ENCODE measurements at places on chromosomes 2 and 18.
A peak's percentile ranks its signal among the peaks of the same experiment; 100 is the strongest.

DNA sequence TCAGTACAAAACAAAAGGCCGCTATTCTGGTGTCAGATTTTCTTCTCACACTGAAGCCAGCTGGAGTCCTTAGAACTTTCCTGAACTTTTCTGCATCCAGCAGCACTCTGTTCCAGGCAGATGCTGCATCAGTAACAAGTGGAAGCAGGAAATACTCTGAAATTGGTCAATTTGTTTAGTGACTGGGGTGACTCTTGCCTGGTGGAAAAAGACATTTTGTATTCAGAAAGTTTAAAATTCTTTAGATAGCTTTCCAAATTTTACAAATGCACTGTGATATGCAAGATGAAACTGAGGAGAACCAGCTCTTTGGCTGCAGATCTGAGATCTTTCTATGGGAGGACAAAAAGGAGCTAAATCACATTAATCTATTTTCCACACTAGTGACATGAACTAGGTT lies 385.7 kb downstream of the NRXN1 start:
- DNase-seq = no peak

GRCh38 chr2:23219666-23220065 lies 165.3 kb upstream of the KLHL29 start:
- no peak for DNase-seq

DNA sequence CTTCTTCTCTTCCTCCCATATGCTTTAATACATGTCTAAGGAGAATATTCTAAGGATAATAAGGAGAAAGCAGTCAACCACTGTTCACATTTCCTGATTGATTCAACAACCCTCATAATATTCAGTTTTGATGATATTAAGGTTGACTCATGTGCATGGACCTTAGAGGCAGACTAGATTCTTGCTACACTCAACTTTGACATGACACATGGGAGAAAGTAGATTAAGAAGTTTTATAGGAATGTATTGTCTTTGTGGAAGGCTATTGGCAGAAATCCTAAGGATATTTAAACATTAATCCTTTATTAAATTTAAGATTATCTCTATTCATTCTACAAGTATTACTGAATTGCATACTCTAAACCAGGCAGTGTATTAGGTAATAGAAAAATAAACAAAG lies 309.1 kb upstream of the CYRIA start:
- no peak for DNase-seq

DNA sequence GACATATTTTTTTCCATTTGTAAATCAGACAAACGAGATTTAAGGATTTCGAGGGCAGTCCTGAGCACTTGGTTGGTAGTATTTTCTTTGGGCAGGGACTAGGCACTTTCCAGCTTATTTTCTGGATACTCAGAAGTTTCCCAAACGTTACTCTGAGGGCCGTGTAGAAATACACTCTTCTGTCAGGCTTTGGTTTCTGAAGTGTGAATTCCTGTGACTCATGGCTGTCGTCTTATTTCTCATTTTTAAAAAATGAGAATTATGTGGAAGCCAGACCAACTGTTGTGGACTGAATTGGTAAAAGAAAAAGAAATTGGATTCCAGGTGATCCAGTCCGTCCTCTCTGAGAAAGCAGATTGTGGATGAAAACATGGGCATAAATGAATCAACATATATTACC lies 658.6 kb upstream of the FANCL start:
- no peak for DNase-seq

DNA sequence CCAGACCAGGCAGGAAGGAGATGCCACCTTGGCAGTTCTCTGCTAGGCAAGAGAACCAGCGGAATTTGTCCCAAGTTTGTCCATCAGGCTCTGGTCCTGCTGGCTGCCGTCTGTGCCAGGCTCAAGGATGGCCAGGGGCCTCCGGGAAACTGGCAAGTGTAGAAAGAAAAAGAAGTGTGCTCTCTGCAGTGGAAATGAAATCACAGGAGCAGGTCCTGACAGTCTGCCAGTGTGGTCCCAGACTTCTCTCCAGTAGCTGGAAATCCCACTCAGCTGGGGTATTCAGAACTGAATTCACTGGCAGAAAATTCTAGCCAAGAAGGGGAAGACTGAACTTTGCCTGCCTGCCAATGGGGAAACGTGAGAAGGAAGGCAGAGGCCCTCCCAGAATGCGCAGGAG lies 91.0 kb downstream of the STPG4 start:
- DNase-seq = no peak

- peak; percentile 78 for DNase-seq
Measured at GRCh38 chr18:13471971-13472628, 253.5 kb downstream of the LDLRAD4 start.

DNA sequence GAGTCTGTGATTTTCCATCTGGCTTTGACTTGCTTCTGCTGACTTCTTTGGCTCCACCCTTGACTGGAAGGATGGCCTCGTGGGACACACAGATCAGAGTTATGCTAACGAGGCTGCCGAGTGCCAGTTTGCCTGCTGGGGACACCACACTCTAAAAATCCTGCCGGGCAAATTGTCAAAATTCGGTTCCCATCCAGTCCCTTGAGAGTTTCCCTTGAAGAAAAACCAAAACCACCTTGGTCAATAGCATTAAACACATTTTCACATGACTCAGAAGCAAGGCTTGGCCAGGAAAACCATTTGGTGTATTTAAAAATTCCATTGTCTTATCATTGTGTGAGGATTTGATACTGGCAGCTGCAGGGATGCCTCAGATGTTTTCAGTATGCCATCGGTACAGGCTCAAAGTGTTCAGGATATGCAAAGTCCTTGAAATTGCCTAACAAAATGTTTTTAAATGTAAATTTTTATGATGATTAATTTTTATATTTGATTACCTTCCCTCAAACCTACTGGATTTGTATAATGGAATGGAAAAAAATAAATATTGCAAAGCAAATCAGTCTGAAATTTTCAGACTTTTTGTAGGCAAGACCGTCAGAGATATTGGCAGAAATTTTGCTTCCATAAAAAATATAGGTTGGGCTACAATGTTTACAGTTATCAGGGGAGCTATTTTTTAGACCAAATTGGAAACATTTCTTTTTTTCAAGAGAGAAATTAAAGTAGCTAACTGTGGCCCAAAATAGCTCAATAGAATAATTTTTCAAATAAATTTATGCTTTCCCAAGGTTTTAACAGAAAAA lies 41.6 kb downstream of the KCNE4 start:
- DNase-seq = no peak

- no peak for DNase-seq
Measured at GRCh38 chr18:24055878-24056277, 41.3 kb downstream of the TTC39C start.

DNA sequence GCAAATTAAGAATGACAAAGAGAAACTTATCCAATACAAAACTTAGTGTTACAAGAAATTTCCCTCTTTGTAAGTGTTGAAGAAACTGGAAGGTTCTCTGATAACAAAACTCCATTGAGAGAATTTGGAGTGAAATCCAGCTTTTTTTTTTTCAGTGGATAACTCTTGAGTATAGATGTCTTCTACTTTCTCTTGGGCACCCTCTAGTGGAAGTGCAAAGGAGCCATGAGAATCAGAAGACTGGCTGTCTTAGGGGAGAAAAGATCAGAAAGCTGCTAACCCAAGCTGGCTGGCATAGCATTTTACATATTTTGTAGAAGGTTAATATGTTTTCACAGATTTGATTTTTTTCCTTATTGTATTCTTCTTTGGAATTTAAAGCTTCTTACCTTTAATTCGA lies 138.8 kb upstream of the SATB2 start:
- peak; percentile 66 for DNase-seq

DNA sequence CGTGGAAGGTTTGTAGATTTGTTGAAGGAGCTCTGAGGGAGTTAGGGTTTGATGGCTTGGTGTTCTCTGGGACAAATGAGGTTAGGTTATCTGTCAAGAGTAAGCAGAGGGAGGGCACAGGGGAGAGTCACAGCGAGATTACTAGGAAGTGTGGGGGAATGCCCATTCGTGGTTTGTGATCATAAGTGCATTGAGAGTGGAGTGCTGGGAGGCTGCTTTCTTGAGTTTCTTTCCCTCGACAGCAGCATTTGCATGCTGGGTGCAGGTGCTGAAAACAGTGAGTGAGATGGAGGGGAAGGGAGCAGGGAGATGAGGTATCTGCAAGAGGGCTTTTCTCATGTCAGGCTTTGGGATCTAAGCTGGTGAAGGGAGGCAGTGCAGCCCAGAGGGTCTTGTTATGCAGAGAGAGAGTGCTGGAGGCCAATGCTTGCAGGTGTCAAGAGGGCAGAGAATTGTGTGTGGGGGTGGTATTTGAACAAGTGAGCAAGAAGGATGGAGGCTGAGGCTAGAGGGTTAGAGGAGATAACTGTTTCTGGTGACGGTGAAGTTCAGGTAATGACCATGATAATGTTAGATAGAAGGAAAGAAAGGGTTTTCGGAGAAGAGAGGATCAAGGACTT lies 8.8 kb downstream of the RALB start:
- DNase-seq = no peak

DNA sequence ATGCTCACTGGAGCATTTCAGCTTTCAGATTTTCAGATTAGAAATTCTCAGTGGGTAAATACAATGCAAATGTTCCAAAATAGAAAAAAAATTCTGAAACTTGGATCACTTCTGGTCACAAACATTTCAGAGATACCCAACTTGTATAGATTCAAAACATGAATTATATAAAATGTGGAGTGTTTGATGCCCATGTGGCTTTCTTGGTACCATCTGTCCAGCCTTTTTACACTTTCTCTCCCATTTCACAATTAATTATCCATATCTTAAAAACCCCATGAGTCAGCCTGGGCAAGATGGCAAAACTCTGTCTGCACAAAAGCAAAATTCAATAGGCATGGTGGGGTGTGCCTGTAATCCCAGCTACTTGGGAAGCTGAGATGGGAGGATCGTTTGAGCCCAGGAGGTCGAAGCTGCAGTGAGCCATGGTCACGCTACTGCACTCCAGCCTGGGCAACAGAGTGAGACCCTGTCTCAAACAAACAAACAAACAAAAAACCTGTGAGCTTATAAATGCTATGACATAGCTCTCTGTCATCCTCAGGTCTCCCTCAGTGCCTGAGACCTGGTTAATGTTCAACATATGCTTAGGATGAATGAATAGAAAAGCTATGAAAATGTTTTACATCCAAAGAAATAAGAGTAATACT lies 146.3 kb upstream of the TTC39C start:
- DNase-seq = no peak

DNA sequence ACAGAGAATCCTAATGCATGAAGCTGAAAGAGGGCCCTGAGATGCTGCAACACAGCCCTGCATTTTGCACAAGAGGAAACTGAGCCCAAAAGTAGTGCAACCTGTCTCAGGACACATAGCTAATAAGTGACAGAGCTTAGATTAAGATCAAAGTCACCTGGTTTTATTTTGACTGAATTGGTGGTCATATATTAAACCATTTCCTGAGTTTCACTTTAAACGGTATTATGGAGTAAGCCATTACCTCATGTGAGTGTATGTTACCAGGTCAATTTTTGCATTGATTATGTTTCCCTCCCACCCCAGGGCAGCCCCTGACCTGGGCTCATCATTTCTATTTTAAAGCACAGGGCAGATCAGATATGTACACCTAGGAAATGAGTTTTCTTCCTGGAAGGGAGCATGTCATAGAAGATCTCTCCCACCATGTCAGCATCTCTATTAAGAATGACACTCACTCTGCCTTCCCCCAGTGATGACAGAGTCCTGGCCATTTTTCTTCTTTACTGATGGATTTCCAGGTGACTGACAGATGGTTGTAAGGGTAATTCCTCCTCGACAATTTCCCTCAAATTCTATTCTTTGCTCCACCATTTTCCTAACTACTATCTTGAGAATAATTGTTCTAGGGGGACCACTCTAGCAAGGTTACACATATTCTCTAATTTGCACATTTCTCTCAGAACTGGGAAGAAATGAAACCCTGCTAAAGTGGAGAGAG lies 441.3 kb upstream of the SLC14A2 start:
- DNase-seq = no peak

- DNase-seq = peak; percentile 8
Measured at GRCh38 chr18:62715759-62716615, 646 bp downstream of the PHLPP1 start.

- DNase-seq = peak; percentile 66
Measured at GRCh38 chr2:44805401-44806235, 135.9 kb upstream of the SIX3 start.

- DNase-seq = no peak
Measured at GRCh38 chr2:112750560-112750843, 13.9 kb downstream of the CKAP2L start.

DNA sequence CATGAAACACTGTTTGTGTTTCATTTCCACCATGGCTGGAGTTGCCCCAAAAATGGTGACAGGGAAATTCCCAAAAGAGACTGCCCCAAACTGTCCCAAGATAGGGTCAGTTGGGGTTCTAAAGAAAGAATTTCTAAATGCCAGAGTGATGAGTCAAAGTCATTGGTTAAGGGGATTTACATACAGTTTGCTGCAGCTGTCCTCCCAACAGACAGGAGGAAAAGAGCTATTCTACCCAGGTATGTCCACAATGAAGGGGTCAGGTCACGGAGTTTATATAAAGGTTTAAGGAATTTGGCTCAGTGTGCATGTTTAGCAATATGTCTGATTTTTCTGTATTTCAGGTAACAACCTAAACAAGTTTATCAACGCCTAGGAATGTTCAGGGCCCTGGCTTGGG lies 344.1 kb downstream of the TDRD15 start:
- no peak for DNase-seq

DNA sequence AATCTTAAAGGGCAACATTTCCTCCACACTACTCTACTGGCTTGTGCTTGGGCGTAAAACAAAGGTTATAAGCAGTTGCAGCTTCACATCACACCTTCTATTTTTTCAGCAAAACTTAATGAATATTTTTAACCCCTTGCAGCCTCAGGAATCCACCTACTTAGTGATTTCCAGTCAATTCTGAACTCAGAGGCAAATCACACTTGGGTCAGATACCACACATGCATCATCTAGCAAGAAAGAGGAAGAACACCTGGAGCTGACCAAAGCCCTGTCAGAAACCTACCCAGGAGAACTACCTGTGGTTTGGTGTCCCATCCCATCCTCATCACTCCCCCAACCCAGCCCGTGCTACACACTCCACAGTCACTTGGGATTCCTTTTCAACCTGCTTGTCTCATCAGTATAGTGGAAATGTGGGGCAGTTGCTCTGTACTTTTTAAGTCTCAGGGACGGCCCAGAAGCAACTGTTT lies 25.5 kb downstream of the PIAS2 start:
- no peak for DNase-seq

DNA sequence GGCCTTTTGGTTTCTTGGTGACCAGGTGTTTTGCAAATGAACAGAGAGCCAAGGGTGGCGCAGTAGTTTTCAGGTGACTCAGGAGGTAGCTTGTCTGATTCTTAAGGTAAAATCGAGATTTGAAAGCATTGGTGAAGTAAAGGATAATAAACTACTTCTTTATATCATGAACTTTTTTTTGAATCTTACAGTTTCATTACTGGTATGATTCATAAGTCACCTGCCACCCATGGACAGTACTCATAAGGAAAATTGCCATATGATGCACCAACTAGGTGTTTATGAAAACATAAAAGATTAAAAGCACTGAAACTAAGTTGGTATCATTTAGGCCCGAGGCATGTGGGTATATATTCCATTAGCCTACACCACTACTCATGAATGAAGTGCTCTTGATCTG lies 84.1 kb upstream of the MGAT5 start:
- DNase-seq = no peak

GRCh38 chr2:191243154-191243553 lies 2.0 kb upstream of the MYO1B start:
- DNase-seq = no peak
